ENCODE measurements at places on chromosomes 1 and 21.
A peak's percentile ranks its signal among the peaks of the same experiment; 100 is the strongest.

GRCh38 chr1:17596651-17597509, 57.4 kb downstream of the ARHGEF10L start:
- DNase-seq = no peak

DNA sequence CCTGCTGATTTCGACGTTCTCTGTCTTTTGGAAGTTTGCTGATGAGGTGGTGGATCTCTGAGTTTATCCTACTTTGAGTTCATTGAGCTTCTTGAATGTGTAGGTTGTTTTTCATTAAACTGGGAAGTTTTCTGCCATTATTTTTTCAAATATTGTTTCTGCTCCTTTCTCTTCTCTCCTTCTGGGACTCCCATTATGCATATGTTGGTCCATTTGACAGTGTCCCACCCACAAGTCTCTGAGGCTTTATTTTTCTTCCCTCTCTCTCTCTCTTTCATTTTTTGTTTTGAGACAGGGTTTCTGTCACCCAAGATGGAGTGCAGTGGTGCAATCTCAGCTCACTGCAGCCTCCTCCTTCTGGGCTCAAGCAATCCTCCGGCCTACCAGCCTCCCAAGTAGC, 11.7 kb downstream of the TNFRSF18 start:
- DNase-seq = no peak

GRCh38 chr1:213277036-213277435, 226.0 kb downstream of the RPS6KC1 start:
- DNase-seq = no peak

DNA sequence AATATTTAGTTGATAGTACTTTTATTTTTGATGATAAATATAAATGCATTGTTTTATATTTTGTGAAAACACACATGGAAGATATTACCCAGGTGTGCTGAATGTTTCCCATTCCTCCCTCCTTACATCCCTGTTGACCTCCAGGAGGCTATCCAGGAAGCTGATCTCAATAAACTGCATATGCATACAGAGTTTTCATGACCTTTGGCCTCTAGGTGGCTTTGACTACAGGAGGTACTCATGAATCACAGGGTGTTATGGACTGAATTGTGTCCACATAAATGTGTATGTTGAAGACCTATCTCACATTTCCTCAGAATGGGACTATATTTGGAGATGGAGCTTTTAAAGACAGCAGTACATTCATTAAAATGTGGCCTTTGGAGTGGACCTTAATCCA, 914.9 kb upstream of the NCAM2 start:
- no peak for DNase-seq

DNA sequence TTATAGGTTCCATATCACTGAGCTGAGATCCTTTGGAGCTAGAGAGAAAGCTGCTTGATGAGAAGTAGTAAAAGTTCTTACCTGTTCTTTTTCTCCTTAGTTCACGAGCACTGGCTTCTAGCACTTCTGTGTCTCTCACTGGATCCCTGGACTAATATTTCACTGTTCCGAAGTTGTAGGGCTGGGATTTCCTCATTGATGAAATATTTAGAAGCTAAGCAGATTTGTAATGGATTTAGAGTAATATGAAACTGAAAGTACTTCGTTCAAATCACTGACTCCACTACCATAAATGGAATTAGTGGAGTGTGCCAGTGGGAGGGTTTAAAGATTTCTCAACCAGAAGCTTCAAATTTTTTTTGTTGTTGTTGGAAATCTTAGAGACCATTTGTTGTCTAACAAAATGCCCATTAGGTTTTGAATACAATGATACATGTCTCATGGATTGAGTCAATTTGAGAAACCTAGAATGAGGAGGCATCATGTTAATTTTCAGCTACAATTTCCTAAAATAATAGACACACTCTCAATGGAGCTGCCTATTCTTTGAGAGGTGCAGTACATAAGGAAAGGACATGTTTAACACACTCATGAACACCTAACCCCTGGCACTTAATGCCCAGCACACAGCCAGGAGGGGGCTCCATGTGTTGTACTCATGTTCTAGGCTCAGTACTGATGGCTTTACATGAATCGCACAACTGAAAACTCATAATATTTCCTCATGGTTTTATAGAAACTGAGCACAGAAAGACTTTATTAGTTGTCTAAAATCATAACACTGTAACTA, at the start of gene GBP1:
TSS of gene GBP1 (minus strand) at position 130 of the 790 bp plus-strand sequence. CDS start 1,974 bp downstream, outside the sequence.
- no peak for DNase-seq

GRCh38 chr1:70895531-70895930, 152.1 kb downstream of the PTGER3 start:
- no peak for DNase-seq

DNA sequence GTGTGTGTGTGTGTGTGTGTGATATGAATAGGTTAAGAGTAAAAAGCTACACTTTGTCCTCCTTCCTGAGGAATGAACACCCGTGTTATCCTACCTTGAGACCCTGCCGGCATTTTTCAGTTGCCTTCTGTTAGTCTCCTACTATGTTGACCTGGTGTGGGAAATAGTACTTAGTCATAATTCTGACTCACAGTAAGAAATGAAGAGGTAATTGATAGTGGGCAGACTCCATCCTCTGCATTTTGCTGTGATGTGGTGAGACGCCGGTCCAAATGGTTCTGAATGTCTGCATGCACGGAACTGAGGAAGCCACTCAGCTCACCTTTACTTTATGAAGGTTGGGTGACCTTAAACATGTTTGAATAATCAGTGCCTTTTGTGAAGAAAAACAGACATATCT, 12.6 kb downstream of the CD101 start:
- no peak for DNase-seq

GRCh38 chr1:36948147-36948546, 86.2 kb downstream of the GRIK3 start:
- no peak for DNase-seq

- no peak for DNase-seq
Measured at GRCh38 chr1:214854126-214854875, 228.2 kb upstream of the KCNK2 start.

- DNase-seq = no peak
Measured at GRCh38 chr1:147600119-147601111, 59.1 kb downstream of the BCL9 start.

DNA sequence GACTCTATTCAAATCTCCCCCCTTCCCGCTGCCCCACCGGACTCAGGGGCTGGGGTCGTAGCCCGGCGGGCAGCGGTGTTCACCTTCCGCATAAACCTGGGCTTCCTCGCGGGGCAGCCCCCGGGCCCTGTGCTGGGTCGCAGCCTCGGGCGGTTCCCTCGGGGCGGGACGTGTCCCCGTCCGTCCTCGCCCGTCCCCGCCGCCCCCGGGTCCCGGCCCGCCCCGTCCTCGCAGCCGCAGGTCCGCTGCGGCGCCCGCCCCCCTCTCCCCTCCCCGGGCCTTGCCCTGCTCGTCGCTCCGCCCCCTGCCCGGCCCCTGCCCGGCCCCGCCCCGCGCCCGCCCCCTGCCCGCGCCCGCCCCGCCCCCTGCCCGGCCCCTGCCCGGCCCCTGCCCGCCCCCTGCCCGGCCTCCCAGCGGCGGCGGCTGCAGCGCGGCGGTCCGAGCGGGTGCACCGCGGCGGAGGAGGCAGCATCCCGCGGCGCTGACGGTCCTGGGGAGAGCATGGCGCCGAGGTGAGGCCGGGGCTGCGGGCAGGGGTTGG, at the start of gene COL18A1:
TSS of gene COL18A1 (plus strand) at position 436 of the 541 bp plus-strand sequence. CDS start at position 502, 66 bp downstream.
- DNase-seq = no peak

GRCh38 chr1:183074215-183074614, 51.0 kb downstream of the LAMC1 start:
- no peak for DNase-seq

DNA sequence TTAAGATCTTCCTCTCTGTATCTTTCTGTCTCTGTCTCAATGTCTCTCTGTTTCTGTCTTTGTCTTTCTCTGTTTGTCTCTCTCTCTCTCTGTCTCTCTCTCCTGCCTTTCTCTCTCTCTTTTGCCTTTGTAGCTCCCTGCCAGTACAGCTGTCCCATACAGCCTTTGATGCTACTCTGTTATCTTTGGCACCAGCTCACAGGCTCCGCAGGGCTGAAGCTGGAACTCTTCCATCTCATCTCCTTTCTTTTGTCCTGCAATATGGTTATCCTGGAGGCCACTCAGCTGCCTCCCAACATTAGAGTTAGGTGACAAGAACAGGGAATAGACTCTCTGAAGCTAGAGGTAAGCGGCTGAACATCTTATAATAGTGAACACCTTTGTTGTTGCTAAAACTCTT, 354.3 kb upstream of the NEGR1 start:
- no peak for DNase-seq

GRCh38 chr1:87508247-87508787, 179.6 kb downstream of the LMO4 start:
- DNase-seq = no peak

DNA sequence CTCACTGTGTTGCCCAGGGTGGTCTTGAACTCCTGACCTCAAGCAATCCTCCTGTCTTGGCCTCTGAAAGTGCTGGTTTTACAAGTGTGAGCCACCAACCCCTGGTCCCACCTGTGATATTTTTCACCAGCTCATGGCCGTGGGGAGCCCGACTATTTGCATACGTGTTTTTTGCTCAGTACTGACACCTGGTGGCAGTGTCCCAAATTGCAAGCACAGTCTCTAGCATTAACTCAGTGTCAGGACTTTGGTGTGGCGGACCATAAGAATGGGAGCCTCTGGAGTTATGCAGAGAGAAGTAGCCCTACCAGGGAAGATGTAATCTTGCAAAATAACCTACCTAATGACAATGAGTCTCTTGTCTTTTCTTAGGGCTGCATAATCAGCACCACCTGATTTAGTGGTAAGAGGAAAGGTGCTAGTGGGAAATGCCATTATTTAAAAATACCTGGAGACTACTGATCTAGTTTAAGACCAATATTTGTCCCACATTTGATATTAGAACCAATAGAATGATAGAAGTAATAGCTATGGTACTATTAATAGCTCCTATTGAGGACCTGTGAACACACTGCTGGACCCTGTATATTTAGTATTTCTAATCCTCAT, 305.4 kb downstream of the DISC1 start:
- DNase-seq = no peak

GRCh38 chr1:118928739-118929554, 59.2 kb downstream of the TBX15 start:
- no peak for DNase-seq

GRCh38 chr1:189374816-189375215, 1102.8 kb downstream of the BRINP3 start:
- no peak for DNase-seq

DNA sequence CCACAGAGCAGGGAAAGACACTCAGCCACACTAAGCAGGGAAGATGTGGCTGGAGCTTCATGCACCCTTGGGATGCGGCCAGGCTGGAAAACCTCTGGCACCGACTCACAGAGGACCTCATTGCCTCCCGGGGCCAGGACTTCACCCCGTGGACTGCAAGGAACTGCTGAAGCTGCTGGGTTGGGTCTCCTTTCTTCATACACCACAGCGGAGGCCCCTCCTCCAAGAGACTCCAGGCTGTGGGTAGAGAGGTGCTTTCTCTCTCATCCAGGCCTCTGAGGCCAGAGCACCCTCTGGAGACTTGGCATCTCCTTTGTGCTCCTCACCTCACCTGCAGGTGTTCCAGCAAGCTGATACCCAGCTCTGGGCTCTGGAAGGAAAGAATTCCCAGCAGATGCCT, 76.0 kb upstream of the EDN2 start:
- no peak for DNase-seq

DNA sequence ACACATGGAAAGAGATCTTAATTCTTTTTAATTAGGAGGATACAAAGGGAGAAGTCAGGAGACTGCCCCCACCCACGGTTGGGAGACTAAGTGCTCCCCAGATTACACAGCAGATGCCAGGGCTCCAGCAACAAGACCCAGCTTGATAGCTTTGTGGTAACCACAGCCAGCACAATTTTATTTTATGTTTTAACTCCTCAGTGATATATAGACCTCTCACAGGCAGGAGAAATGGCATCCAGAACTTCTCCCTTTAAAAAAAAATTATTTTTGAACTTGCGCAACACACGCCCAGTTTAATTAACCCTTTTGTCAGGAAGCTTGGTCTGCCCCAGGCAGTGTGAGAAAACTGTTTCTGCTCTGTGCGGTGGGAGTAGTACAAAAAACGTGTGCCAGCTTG, 62.6 kb upstream of the ACOT11 start:
- DNase-seq = no peak

GRCh38 chr1:48776393-48777218, at the start of gene BEND5:
Gene BEND5 (minus strand): TSS chr1:48776891. CDS start chr1:48776831, 60 bp downstream.
- DNase-seq = peak; percentile 84

DNA sequence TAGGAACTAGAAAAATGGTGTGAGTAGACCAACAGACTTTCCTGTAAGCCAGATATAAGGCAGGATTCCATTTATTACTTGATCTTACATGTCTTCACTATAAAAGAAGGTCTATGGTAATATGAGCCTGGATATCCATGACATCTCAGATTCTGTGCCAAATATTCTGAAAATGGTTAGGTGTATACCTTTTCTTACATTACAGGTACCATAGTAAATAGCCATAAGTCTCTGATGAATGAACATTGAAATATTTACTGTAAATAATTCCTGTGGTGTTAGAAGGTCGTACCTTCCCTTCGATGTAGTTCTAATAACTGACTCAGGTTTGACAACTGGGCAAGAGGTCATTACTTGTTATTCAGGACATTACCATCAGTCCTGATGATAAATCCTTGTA, 657.9 kb downstream of the BRINP3 start:
- no peak for DNase-seq

GRCh38 chr1:199172171-199173124, 533.6 kb downstream of the PTPRC start:
- no peak for DNase-seq

GRCh38 chr1:93206567-93206954, 26.0 kb downstream of the CCDC18 start:
- no peak for DNase-seq

- no peak for DNase-seq
Measured at GRCh38 chr1:145785547-145785946, 38.3 kb downstream of the RNF115 start.

- no peak for DNase-seq
Measured at GRCh38 chr1:224800486-224801119, 128.9 kb upstream of the DNAH14 start.

- DNase-seq = no peak
Measured at GRCh38 chr1:34479731-34480130, 275.1 kb upstream of the GJB5 start.
